ENCODE measurements at places on chromosomes 16 and 17.

- peak; percentile 65 for DNase-seq
These were observed 6.6 kb downstream of the TRAF4 start for GRCh38 chr17:28750178-28751047.

- DNase-seq, result no peak
These were observed 14.9 kb downstream of the MMP15 start for GRCh38 chr16:58040496-58040846.

GRCh38 chr16:53768593-53768992 lies 64.6 kb downstream of the FTO start:
- DNase-seq, result peak; percentile 93

DNA sequence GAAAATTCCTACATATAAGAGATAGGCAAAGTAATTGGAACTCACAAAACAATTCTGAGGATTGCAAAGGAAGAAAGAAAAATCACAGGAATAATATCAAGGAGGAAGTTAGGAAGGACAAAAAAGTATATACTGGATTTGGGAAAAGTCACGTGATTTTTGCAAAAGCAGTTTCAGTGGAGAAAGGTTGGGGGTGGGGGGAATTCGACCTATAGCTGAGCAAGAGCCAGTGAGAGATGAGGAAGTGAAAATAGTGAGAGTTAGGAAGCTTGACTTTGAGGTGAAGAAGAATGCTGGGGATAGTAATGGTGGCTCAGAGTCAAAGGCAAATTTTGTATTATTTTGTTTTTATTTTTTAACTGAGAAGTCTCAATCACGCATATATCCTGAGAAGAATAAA lies 438.0 kb upstream of the PMFBP1 start:
- DNase-seq, result no peak

- DNase-seq, result no peak
These were observed 6.9 kb downstream of the KAT7 start for GRCh38 chr17:49795372-49795771.

- no peak for DNase-seq
These were observed 304.1 kb upstream of the C16orf82 start for GRCh38 chr16:26762594-26762993.

DNA sequence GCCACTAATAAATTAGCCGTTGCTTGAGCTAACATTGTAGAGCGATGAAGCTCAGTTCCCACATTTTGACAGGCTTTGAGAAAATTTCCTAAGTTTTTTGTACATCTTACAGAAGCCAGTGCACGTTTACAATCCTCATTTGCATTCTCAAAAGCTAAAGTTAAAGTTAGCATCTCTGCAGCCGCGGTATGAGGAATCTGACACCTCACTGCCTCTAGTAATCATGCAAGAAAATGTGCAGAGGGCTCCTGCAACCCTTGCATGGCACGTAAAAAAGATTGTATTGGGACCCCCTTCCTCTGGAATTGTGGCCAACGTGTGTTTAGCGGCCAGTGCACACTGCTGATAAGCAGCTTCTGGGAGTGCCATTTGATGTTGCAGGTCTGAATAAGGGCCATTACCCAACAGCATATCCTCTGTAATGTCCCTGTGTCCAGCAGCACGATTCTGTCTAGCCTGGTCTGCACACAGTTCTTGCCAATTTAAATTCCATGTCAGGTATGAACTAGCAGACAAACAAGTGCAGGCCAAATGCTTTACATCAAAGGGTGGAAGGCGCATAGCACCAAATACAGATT lies 12.4 kb upstream of the ZNF689 start:
- no peak for DNase-seq

DNA sequence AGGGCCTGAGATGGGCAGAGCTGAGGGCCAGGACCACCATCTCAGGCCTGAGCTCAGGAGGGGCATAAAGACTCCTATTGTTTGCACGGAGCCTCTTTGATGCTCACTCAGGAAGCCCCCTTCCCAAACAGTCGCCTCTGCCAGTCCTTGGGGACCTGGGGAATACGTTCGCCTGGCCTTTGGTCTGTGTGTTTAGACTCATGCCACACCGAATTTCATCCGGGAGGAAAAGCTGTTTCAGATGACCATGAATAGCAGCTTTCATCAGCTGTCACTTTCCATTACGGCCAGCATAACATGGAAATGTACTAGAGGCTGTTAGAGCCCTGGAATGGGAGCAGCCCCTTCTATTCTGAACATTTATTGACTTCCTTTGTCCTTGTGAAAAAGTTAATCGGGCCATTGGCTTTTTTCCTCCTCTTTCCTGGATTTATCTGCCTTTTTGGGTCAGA lies 139.0 kb downstream of the HS3ST3A1 start:
- DNase-seq, result no peak

DNA sequence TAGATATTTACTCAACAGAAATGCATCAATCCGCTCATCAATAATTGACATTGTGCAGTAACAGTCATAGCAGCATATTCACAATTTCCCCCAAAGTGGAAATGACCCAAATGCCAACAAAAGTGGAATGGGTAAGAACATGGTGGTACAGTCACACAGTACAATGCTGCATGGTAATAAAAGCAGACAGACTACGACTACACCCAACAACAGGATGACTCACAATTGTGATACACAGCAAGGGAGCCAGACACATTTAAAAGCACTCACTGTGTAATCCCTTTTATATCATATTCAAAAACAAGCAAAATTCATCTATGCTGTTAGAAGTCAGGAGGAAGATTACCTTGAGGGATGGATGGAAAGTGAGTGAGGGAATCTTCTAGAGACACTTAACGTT lies 76.5 kb upstream of the NUDT7 start:
- no peak for DNase-seq

GRCh38 chr16:55532227-55532626 lies 23.4 kb downstream of the LPCAT2 start:
- DNase-seq, result no peak

GRCh38 chr16:1965396-1966001 lies 873 bp upstream of the RPS2 start:
- DNase-seq, result no peak

DNA sequence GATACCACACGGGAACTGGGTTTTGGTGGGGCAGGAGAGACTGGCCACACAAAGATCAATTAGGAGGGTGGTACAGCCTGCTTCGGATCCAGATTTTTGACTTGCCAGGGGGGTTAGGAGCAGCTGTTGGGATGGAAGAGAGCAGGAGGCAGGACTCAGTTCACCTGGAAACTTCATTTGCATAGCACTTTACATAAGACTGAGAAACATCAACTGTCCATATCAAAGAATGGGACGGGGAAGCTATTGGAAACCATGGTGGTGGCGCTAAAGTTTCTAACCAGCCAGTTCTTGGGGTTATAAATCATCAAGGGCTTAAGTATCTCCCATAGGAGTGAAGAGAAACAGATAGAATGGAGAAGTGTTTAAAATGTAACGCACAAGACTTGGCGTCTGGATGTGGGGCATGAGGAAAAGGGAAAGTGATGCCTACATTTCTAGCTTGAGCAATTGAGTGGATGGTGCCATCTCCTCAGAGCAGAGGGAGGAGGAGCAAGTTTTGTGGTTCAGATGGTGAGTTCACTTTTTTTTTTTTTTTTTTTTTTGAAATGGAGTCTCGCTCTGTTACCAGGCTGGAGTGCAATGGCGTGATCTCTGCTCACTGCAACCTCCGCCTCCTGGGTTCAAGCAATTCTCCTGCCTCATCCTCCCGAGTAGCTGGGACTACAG lies 6.4 kb upstream of the SRCAP start:
- DNase-seq, result no peak

GRCh38 chr17:12853921-12854320 lies 64.6 kb downstream of the ARHGAP44 start:
- no peak for DNase-seq

GRCh38 chr16:86307514-86307903 lies 202.8 kb upstream of the FOXF1 start:
- DNase-seq, result peak; percentile 37

DNA sequence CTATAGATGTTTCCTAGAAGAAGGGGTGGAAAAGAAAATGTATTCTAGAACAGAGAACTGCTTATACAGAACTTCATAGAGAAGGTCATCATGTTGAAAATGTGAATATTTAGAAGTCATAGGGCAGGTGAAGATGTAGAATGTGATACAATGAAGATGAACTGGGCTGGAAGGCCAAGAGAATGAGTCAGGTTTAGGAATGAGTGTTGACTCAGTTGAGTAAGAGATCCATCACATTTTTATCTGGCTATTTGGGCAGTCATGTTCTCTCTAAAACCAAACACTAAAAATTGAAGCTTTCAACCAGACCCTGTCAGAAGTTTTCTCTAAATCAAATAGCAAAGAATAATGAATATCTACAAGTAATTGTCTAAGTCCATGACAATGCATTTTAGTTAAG lies 660.5 kb downstream of the KCNJ2 start:
- DNase-seq, result no peak

Measured in skeletal muscle cell (primary cell).